Right ventricle myocardium superior (tissue), 1 donor: ENCODE measurements at places on chromosomes 6 and 20. TPM values are rescaled to one million over a fixed set of nuclear protein-coding genes. Genes with fewer than 3 reads are reported as not detected.

GRCh38 chr20:21623074-21623780 is 82.2 kb upstream of the PAX1 start:
- no peak for DNase-seq

SMIM13 gene
- 11.8 TPM for total RNA-seq

BPIFA1 gene
- total RNA-seq, result not detected

PRDM1 gene
- total RNA-seq, result 1.1 TPM

DNA sequence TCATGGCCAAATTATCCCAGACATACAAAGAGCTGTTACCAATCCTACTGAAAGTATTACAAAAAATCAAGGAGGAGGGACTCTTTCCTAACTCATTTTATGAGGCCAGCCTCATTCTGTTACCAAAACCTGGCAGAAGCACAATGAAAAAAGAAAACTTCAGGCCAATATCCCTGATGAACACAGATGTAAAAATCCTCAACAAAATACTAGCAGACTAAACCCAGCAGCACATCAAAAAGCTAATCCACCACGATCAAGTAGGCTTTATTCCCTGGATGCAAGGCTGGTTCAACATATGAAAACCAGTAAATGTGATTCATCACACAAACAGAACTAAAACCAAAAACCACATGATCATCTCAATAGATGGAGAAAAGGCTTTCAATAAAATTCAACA is 109.2 kb downstream of the C6orf118 start:
- DNase-seq, result no peak

SPEF1 gene
- 0.32 TPM for total RNA-seq

DNA sequence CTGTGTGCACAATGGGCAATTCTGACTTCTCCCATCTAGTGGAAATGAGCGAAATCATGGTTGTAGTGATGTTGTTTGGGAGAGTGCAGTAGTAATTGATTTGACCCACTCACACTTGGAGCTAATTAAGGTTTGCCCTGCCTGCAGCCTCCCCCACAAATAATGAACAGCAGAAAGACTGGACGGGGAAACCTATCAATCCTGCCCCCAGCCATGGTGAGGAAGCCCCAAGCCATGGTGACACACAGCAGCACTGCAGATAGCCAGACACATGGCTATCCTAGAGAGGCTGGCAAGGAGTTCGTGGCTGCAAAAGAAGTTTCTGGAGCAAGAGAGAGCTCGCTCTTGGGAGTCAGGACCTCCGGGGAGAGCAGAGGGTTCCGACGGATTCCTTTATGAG is 27.8 kb downstream of the SAYSD1 start:
- no peak for DNase-seq
